ENCODE measurements at places on chromosomes 6 and 20.

- DNase-seq = no peak
Observed at GRCh38 chr6:63912887-63913286, 277.3 kb downstream of the PHF3 start.

GRCh38 chr6:16933532-16933931 lies 168.3 kb upstream of the STMND1 start:
- no peak for DNase-seq

DNA sequence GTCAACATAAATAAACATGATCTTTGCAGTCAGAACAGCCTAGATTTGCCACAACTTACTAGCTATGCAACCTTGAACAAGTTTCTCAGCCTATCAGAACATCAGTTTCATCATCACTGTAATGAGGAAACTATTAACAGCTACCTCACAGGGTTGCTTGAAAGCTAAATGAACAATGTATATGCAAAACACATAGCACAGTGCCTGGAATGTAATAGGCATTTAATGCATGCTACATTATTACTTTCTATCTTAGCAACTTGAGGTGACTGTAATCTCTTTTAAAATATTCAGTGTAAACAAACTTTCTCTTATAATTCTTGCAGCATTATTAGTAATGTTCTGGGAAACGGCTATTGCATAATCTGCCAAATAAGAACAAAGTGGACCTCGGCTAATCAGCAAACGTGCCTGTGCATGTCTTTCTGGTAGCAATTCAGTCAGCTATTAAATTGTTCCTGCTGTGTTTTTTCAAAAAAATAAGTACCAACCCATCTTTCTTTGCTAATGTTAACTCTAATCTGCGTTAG lies 61.5 kb downstream of the SYNE1 start:
- no peak for DNase-seq

GRCh38 chr20:58661598-58662473 lies 10.8 kb downstream of the STX16 start:
- DNase-seq = no peak

DNA sequence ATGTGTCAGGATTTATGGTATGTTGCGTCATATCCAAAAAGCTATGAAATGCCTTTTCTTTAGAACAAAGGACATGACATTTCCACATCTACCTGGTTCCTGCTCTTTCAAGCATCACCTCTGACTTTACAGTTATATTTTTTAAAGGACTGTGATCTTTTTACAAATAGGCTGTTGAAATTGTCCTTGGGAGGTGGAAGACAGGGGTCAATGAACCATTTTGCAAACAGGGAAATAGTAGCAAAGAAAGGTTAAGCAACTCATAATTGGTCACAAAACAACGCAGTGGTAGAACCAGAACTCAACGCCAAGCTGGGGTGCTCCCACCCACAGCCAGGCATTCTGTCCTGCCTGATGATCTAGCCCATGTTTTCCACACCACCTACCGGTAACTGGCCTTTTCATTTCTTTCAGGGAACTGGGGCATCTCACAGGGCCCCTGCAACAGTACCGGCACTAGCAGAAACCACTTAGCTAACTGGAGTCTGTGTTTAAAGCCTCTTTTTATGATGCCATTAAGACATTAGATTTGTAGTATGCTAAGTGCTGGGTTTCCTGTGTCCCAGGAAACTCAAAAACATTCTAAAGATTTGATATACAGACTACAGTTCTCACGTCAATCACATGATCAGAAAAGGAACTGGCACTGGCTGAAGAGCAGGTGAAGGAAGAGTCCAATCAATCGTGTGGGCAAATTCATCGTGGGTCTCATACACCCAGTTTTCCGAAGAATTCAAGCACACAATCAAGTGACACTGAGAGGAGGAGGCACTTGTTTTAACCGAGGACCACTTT lies 13.9 kb downstream of the ZNF217 start:
- no peak for DNase-seq

DNA sequence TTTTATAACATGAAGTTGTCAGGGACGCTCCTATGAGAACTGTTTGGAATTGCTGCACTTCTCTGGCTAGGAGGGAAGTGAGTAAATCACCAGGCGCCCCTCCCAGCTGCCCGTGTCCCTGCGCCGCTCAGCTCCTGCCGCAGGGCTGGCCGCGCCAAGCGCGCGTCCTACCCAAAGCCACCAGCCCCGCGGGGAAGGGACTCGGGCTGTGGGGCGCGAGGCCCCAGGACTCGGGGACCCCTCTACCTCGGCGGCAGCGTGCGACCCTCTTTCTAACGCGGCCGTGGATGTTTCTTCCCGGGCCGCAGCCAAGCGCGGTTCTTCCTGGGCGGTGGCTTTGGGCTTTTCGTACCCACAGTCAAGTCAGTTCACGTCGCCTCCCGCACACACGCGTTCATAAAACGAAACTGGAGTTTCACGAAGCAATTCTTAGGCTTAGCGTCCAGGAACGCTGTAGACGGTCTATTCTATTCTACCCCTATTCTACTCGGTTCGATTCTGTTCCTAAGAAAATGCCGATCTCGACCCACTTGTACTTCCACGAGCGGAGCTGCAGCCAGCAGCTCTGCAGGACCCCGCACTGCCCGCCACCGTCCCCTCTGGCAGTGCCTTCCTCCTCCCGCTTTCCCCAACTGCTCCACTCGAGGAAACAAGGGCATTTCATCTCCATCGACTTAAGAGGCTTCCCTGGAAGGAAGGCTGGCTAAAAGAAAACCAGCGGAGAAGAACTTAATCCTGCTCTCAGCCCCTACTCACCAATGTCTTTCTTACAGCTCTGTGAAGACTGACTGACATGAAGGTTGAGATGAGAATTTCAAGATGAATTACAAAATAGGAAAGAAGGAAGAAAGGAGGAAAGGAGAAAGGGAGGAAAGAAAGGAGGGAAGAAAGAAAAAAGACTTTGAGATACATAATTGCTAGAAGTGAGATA lies 15.4 kb downstream of the FOXC1 start:
- no peak for DNase-seq

- no peak for DNase-seq
Observed at GRCh38 chr20:1417273-1417672, 24.4 kb upstream of the FKBP1A start.

GRCh38 chr6:10406556-10406955 lies 8.3 kb downstream of the TFAP2A start:
- no peak for DNase-seq

GRCh38 chr20:3209257-3209945 lies at the start of gene ITPA:
ITPA (plus strand) TSS chr20:3209498; CDS start chr20:3209552, 54 bp downstream.
- peak; percentile 49 for DNase-seq

- no peak for DNase-seq
Observed at GRCh38 chr6:169959136-169960002, 207.9 kb downstream of the ERMARD start.

DNA sequence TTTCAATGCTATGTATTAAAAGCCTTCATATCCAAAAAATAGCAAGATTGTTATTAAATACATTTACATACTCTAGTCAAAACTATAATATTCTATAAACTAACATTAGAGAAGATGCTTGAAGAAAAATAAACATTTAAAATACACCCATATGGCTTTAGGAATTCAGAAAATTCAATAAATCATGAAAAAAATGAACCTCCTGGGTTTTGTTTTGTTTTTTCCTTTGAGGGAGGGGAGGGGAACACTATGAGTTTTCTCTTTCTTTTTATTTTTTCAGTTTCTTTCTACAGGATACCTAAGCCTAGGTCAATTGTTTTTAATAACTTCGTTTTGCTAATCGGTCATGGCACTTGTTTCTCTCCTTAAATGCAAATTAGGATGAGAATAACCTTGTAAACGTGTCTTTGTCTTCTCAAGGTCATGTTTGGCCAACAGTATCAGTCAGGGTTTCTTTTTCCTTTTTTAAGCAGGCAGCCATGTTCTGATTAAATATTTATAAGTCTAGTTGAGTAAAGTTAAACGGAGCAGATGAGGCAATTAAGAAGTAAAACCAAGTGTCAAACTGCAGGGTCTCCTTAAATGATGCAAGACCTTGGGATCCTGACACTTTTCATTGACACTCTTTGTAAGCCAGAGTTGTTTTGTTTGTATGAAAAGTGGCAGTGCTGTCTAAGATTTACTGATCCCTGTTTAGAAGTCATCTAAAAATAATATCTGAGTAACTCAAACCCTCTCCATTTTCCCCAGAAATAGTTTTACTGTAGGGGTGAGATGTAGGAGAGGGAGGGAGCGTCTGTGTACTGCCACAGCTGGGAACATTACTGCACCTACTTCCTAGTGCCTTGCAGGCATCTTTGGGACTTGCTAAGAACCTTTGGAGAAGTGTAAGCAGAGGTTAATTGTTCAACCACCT lies 392.3 kb downstream of the PLCB1 start:
- no peak for DNase-seq

Data from stimulated activated CD8-positive, alpha-beta memory T cell treated with anti-CD3 and anti-CD28 coated beads, Interleukin-7, amount 100 ng/mL, for 48 hours (primary cell).